ENCODE measurements at places on chromosomes 7 and 10. TPM values are rescaled to one million over a fixed set of nuclear protein-coding genes. Genes with fewer than 3 reads are reported as not detected.

TRIL gene
- total RNA-seq = 0.12 TPM

CCDC146 gene
- total RNA-seq = 2.3 TPM

GPR26 gene
- not detected for total RNA-seq

CRHR2 gene
- total RNA-seq = not detected

ARID5B gene
- 56.9 TPM for total RNA-seq

TMEM273 gene
- total RNA-seq = 36.4 TPM

All from activated CD4-positive, alpha-beta T cell treated with anti-CD3 and anti-CD28 coated beads, Interleukin-2, amount 10 ng/mL, durations not matched to agents 24 days and 14 days (primary cell).